ENCODE measurements at places on chromosomes 3 and 15. TPM values are rescaled to one million over a fixed set of nuclear protein-coding genes. Genes with fewer than 3 reads are reported as not detected.

- no peak for DNase-seq
Observed at GRCh38 chr15:80815106-80815505, 35.9 kb downstream of the CEMIP start.

GRCh38 chr3:112808136-112808535, 38.5 kb downstream of the CD200R1L start:
- DNase-seq, result no peak

- DNase-seq, result no peak
Observed at GRCh38 chr15:85986116-85986515, 93.6 kb upstream of the AGBL1 start.

DNA sequence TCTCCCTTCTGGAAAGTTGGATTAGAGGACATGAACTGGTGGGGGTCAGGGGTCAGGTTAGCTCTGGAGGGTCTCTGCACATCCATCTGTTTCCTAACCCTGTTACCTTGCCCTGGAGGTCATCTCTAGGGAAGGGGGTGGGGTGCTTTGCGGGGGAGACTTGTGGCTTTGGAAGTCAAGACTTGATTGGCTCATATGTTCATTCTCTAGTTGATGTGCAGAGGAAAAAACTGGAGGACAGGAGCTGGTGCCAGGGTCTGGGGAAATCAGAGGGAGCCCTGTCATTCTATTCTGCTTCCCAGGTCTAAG, 42.9 kb upstream of the ROPN1 start:
- DNase-seq, result no peak

GXYLT2 gene
- total RNA-seq, result 7.0 TPM

- DNase-seq, result no peak
Observed at GRCh38 chr15:64144565-64145281, 6.8 kb upstream of the SNX22 start.

DNA sequence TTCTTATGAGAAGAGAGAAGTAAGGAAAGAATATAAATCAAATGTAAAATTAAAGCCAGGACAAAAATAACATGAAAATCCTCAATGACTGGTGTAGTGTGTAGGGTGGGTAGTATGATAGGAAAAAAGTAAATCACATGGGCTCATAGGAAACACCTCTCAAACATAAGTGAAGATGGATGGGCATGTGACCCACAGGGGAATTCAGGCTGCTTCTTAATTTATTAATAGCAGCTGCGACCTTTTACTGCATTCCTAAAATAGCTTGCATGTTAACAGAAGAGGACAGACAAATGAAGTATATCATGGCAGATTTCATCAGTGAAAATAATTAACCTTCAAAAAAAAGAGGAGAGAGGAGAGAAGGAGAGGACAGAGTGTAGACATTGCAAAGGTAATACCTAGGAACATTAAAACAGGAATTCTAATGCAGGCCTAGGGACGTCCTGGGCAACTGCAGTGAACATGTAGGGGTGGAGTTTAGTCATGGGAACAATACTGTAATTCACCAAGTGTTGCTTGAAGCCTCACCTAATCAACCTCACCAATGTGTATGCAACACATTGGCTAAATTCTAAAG, 132.9 kb downstream of the KCNMB2 start:
- DNase-seq, result peak; percentile 4
